ENCODE measurements at places on chromosomes 2 and 18.

DNA sequence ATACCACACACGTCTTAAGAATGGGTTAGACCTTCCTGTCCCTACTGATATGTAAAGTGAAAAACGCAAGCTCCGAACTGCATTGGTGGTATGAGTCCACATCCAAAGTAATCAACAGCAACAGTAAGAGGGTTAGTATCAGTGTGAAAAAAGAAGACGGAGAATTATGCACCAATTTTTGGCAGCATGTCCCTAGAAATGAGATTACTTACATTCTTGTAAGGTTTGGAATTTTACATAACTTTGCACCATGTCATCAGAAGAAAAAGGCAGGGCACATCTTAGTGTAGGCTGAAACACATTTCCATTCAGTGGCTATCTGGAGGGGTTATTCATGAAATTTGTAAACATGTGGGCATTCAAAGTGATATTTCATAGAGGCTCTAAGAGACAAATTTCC lies 88.2 kb downstream of the LONRF2 start:
- DNase-seq, result no peak

DNA sequence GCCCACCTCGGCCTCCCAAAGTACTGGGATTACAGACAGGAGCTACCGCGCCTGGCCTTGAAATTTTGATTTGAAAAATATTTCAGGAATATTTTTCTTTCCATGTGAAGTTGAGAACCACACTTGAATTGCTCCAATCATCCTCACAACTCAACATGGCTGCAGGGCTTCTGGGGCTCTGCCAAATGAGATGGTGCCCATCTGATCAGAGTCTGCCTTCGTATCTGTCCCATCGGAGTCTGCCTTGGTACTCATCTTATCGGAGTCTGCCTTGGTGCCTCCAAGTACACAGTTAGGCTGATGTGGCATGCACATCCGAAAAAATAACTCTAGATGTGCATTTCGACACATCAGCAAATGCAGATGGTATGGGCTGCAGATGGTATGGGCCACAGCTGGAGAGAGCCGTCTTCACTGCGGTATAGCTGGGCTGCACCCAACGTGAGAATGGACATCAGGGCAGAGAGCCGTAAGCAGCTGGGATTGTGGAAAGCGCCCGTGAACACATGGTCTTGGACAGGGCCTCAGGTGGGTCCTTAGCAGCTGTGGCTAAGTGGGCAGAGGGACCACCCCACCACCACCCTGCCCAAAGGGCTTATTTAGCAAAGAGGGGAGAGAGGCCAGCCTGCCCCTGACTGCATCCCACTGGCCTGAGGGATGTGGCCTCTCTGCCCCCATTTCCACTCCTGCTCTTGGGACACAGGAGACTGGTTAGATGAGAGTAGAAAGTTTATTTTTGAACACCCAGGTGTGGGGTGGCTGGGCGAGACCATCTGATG lies 52.1 kb upstream of the RBM44 start:
- no peak for DNase-seq

- DNase-seq, result no peak
These were observed 15.2 kb downstream of the SRSF7 start for GRCh38 chr2:38735999-38736320.

- no peak for DNase-seq
These were observed 11.1 kb downstream of the BMP10 start for GRCh38 chr2:68860111-68860510.

DNA sequence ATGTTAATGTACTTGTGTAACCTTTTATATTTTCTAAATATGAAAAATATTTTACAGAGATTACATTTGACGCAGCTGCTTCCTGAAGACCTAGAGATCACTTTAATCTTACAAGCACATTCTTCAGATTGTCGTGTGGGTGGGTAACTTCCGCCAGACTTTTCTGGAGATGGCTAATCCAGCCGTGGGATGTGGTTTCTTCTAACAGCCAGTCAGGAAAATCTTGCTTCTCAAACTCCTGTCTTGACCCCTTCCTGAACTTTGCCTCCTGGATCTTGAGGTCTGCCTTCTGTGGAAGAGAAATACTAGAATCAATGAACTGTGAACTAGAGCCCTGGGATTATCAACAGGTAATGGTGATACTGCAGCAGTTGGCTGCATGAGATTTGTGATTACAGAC lies 401.6 kb upstream of the TNP1 start:
- no peak for DNase-seq

DNA sequence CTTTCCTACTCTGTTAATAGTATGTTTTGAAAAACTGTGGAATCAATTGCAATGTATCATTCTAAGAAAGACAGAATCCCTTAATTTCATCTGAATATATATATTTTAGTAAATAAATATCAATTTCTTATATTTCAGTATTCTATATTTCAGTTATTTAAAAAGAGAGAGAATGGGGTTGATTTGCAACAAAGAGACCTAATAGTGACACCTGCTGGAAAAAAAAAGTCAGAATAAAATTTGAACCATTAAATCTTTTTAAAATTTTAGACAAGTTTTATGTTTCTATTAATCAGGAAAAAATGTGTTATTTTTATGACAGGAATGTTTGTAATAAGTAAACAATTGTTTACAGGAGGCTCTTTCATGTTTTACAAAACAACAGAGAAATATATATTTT lies 20.7 kb upstream of the CCNT2 start:
- DNase-seq, result no peak

DNA sequence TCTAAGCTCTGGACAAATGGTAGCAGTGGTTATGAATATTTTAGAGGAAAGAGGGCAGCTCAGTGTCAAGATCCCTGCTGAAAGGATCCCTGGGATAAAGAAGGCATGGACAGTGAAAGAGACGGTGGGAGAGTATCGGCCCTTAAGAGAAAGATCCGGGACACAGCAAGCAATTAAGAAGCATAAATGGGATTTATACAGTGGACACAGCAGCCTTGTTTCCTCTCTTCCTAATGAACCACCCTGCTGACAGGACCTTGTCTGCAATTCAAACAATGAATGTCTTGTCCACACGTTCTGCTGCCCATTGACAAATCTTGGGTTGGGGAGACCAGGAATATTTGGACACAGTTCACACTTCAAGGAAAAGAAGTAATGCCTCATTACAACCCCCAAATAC lies 16.5 kb downstream of the CPLX4 start:
- no peak for DNase-seq

DNA sequence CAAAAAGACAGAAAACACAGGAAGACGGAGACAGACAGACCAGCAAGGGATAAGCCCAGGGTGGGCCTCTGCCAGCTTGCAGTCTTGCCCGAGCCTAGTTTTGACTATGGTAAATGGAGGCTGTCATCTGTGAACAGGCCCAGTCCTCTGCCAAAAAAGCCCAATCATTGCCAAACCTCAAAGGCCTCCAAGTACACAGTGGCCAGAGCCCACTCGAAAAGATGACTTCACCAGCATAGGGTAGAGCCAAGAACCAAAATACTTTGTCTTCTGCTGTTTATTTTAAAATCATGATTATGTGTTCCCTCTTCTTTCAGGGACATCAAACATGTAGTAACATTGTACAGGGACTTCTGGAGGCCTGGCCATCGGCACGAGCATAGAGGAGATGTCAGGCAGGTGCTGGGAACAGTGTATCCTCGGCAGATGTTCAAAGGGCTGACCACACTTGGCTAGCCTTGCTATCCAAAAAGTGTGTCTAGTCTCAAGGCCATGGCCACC lies 66.0 kb downstream of the TTC32 start:
- no peak for DNase-seq

GRCh38 chr2:15844211-15844801 lies 96.0 kb upstream of the MYCN start:
- no peak for DNase-seq

GRCh38 chr2:7976206-7976605 lies 705.6 kb upstream of the ID2 start:
- no peak for DNase-seq

- DNase-seq, result no peak
These were observed 102.0 kb downstream of the MAP2 start for GRCh38 chr2:209525834-209526281.

GRCh38 chr2:151872463-151872862 lies 44.2 kb upstream of the ARL5A start:
- no peak for DNase-seq

DNA sequence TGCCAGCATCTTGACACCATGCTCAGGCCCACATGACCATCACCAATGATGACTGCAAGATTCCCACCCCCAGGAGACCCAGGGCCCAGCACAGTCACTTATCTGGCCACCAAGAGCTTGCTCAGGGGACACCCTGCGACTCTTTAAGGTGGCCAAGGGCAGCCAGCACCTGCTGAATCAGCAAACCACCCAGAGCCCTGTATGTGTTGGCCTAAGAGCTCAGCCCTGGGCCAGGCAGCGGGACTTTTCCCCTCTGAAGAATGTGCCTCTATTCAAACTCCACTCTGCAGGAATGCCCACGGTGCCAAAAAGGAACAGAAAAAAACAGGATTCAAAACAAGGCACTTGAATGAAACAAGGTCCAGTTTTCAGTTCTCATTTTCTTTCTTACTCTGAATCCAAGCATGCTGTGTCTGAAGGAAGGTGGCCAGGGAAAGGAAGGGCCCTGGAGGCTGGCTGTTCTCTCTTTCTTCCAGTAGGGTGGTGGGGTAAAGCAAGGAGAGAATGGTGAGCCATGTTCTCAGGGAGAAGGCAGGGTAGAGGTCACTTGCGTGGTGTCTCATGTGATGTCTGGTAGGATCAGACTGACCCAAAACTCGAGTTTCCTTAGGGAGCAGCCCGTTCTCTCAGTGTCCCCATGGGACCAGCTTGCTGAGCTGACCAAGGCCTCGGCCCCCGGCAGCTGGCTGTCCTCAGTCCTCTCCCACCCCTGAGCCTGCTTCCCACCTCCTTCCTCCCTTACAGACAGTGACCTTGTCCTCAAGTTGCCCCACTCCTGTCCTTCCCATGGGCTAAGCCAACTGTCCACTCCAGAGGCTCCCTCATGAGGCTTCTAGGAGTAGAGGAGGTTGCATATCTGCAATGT lies 150.0 kb downstream of the RNF152 start:
- DNase-seq, result no peak

- DNase-seq, result no peak
These were observed 792.2 kb downstream of the EPHA4 start for GRCh38 chr2:220779931-220780330.

GRCh38 chr18:61921621-61922235 lies 28.9 kb upstream of the RNF152 start:
- DNase-seq, result no peak

GRCh38 chr2:48131539-48132270 lies 225.4 kb upstream of the FBXO11 start:
- DNase-seq, result no peak

GRCh38 chr18:4125224-4125623 lies 329.9 kb downstream of the DLGAP1 start:
- DNase-seq, result no peak

DNA sequence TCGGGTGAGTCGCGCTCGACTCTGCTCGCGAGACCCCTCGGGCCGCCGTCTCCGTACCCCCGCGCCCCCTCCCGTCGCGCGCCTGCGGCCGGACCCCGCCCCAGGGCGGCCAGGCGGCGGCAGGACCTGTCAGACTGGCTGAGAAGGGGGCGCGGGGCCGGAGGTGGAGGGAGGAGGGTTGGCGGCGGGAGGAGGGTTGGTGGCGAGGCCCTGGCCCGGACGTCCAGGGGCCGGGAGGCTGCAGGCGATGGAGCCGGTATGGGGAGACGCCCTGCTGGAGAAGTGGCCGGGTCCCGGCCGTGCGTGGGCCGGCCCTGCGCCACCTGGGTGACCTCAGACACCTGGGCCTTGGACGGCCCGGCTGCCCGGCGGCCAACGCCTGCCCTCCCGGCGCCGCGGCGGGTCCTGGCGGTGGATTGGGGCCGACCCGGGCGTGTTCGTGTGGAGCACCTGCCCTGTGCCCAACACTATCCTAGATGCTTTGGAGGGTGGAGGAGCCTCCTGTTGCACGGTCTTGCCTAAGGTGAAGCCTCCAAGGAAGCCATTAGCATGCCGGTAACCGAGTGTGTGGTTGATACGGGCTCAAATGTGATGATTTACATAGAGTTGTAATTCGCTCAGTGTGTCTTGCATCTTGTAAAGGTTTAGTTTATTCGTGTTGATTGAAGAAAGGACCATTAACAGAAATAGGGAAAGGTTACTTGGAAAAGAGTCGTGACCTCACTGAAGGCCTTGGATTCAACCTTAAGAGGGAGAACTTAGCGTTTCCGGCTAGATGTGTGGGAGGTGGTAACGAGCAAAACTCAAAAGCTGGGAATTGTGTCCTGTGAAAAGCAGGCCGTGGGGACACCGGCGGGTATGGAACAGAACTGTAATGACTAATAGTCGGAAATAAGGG lies 550 bp downstream of the MYL12B start:
- DNase-seq, result no peak

DNA sequence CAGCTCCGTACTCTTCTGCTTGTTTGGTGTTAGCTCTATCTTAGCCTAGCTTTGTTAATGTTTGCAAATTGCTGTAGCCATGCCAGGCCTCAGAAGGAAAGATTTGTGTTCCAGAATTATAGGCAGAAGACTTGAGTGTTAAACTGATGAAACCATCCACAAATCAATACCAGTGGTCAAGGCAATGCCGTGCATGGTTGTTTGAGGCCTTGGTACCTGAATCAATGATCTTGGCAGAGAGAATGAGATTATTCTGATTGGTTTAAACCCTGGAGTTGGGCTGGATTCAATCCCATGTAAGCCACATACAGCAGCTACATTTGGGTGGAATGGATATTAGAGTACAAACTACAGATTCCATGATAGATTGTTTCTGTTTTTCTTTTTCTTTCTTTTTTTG lies 4.9 kb downstream of the HADHB start:
- no peak for DNase-seq

- no peak for DNase-seq
These were observed 97.2 kb downstream of the CAPN13 start for GRCh38 chr2:30710016-30710415.

DNA sequence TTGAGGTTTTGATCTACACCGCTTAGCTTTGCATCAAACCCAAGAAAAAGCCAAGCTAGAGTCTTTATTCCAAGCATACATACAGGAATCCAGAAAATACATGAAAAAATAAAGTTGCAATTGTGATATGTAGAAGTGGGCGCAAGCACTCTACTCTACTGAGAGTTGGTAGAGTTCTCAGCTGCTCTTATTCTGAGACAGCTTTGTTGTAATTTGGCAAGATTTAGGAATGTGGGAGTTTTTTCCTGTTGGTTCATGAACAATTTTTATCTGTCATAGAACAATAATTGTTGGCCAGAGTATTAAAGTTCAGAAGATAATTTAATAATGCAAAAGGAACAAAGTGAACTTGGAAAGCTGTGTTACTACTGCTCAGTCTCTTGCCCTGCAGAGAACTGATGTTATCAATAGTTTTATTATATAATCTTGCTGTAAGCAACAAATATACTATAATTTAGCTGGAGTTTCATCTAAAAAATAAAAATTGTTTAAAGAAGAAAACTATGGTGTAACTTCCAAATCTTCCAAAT lies 302.0 kb upstream of the RND3 start:
- no peak for DNase-seq
